ENCODE measurements at places on chromosomes 7 and 10.

DNA sequence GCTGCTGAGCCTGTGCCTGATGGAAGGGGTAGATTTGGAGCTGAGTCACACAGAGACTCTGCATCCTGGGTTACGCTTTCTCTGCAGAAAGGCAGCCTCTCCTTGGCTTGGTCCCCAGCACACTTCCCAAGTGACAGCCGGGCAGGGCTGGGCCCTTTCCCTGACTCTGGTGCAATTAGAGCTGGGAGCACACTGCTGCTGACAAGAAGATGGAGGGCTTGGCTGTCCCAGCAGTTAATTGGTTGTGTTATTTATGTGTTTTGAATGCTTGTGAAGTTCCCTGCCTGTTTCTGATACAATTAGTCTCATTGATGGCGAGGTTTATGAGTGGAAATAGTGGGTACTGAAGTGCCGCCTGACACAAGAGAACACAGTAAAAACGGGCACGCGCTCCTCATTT is 123.6 kb downstream of the TCERG1L start:
- DNase-seq = no peak

GRCh38 chr7:139714163-139714901 is 63.5 kb downstream of the HIPK2 start:
- DNase-seq = no peak

- no peak for DNase-seq
These were observed 674.7 kb downstream of the CCSER2 start for GRCh38 chr10:85003083-85003482.

DNA sequence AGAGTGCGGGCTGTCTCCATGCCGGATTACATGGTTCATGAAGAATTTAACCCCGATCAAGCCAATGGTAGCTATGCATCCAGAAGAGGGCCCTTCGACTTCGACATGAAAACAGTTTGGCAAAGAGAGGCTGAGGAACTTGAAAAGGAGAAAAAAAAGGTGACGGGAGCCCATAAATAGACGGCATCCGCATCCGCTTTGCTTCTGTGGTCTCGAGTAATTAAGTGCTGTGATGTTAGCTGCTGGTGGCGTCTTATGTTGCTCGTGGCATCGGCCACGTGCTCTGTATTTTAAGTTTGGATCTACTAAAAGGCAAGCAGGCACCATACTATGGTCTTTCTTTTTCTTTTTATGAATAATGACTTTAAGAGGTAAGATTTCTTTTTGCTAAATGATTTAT is 11.1 kb downstream of the C7orf57 start:
- no peak for DNase-seq

DNA sequence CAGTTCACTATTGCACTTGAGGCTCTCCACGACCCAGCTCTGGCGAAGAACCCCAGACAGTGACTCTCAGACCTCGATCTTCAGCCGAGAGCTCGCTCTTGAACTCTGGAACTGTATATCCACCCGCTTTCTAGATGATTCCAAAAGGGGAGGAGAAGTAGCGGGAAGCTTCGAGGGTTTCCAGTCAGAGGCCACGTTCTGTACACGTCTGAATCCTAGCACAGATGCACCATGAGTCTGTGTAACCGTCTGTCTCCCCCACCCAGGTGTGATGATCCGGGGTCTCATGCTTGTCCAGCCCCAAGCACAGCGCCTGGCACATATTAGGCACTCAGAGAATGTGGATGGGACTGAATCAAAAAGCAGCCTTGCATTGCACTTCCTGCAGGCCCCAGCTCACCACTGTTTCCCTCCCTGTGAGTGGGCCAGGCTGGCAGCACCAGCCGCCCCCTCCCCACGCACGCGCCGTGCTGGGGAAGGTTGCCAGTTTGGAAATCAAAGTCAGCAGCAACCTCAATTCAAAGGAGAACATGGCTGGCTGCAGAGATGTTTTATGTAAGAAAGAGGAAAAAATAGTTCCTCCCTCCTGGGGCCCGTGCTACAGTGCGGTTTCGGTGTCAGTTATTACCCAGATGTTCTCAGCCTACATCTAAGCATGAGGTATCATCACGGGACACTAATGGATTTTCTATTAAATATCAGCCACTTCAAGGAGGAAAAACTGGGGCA is 5.7 kb downstream of the GRID2IP start:
- no peak for DNase-seq

DNA sequence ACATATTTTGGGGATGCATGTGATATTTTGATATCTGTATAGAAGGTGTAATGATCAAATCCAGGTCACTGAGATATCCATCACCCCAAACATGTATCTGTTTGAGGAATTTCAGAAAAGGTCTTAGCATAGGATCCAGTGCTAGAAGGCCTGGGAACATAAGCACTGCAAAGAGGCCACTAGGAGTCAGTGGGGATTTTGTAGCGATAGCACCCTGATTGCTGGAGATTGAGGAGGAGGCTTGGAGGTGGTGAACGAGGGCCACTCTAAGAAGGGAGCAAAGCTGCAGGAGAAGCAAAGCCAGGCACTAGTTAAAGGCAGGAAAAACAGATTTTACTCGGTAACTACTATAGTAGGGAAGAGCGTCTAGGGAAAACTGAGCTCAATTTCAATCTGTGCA is 324.0 kb downstream of the LHFPL3 start:
- DNase-seq = no peak

GRCh38 chr10:128664729-128665128 is 538.5 kb upstream of the MKI67 start:
- no peak for DNase-seq

DNA sequence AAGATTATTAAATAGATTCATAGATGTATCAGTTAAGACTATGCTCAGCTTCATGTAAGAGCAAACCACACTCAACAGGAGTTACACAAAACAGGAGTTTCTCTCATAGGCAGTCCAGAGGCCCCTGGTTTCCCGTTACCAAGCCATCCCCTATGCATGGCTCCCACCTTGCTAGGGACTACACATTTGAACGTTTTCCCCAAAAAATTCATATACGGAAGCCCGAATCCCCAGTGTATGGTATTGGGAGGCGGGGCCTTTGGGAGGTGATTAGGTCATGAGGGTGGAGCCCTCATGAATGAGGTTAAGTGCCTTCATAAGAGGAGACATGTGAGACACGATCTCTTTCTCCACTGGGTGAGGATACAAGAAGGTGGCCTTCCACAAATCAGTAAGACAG is 29.1 kb downstream of the RSU1 start:
- DNase-seq = no peak

GRCh38 chr10:22170582-22170981 is 47.2 kb downstream of the EBLN1 start:
- no peak for DNase-seq

GRCh38 chr10:52574697-52575096 is 197.9 kb downstream of the MBL2 start:
- DNase-seq = no peak

- DNase-seq = no peak
These were observed 110.6 kb downstream of the KCNMA1 start for GRCh38 chr10:77526868-77527617.

DNA sequence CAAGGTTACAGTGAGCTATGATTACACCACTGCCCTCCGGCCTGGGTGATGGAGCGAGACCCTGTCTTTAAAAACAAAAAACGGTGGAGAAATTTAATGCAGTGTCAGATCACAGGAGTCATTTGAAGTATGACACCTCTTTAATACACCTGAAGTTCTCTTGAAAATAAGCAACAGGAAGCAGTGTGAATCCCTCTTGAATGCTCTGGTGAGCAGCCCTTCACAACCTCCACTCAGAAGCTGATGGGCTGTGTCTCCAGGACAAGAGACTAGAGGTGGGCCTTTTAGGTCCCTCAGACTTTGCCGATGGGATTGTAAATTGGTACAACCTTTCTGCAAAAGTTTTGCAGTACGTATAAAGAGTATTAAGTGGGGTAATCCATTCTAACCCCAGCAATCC is 50.1 kb downstream of the CYP26A1 start:
- DNase-seq = no peak

- no peak for DNase-seq
These were observed 298.3 kb downstream of the RPS24 start for GRCh38 chr10:78332012-78332411.

GRCh38 chr7:155864991-155865690 is 52.9 kb upstream of the SHH start:
- no peak for DNase-seq

DNA sequence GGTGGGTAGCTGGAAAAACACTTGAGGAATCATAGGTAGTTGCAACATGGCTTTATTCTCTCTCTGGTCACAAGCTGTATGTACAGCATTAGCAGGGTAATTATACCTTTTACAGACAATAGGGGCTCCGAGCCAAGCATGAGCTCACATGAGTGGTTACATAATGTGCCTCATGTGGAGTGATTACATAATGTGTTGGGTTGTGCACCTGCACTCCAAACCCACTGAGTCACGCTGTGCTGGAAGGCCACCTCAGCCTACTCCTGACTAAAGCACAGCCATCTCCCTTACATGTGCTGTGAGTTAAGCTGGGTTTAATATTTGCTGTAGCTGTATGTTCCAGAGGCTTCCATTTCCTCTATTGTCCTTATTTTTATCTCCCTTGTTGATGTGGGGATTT is 348.7 kb upstream of the SEMA3C start:
- no peak for DNase-seq

GRCh38 chr7:132112106-132112505 is 464.2 kb downstream of the PLXNA4 start:
- no peak for DNase-seq
